ENCODE measurements at places on chromosomes 5 and 9.

- no peak for DNase-seq
Observed at GRCh38 chr5:2801577-2802525, 50.4 kb upstream of the IRX2 start.

DNA sequence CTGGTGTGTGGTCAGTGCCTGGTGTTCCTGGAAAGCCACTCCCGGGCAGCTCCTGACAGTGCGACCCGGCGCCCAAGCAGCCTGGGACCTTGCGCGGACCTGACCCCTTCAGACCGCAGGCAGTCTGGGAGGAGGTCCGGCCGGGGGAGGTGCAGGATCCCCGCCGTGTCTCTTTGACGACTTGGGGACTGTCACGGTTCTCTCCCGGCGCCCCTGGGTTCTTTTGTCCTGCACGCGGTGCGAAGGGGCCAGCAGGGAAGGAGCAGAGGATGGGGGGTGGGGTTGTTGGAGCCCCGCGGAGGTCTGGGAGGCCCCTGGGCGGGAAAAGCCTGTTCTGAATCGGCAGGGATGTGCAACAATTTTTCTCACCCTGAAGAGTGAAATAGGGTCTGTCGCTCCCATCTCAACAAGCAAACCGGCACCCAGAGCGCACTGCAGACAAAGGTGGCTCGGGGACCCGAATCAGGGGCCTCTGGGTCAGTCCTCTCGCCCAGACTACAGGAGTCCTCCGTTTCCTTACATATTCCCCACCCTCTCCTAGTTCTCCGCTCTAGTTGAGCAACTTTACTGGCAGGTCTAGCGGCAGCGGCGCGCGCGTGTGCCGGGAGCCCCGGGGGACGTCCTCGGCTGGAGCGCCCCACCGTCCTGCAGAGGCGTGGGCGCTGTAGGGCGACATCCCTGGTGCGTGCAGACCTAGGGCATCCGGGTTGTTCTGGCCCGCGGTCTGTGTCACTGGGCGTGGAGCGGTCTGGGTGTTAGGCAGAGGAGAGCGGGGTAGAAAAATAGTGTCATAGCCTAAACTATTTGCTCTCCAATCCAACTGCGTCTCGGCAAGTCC is 1.2 kb downstream of the VCAN start:
- DNase-seq, result peak; percentile 56

GRCh38 chr9:1236061-1236460 is 185.9 kb downstream of the DMRT2 start:
- no peak for DNase-seq

- no peak for DNase-seq
Observed at GRCh38 chr5:138792195-138792790, 39.1 kb downstream of the CTNNA1 start.

GRCh38 chr5:54663866-54664265 is 146.3 kb downstream of the SNX18 start:
- peak; percentile 75 for DNase-seq

GRCh38 chr5:131630963-131631350 is 4.1 kb downstream of the RAPGEF6 start:
- no peak for DNase-seq

DNA sequence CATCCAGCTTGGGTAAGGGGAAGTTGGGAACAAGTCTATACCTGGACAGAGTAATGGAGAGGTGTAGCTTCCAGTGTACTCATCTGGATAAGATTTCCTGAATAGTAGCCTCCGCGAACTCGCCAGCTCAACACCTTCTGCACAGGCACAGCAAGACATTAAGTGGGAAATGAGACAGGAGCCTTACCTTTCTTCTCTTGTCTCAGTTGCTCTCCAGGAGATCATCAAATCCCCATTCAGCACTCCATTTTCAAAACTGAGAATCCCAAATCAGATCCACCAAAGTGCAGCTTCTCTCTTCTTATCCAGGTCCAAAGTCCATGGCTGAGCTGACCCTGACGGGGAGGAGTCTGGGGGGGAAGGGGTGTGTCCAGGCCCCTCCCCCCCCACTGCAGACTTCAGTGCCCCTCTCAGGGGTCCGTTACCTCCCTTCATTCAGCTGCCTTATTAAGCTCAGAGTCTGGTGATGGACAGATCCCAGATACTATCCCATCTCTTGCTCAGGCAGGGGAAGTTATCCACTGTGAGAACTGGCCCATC is 5.9 kb upstream of the MGAT1 start:
- DNase-seq, result no peak

GRCh38 chr9:87659534-87660419 is 66.1 kb upstream of the CTSL start:
- DNase-seq, result no peak

DNA sequence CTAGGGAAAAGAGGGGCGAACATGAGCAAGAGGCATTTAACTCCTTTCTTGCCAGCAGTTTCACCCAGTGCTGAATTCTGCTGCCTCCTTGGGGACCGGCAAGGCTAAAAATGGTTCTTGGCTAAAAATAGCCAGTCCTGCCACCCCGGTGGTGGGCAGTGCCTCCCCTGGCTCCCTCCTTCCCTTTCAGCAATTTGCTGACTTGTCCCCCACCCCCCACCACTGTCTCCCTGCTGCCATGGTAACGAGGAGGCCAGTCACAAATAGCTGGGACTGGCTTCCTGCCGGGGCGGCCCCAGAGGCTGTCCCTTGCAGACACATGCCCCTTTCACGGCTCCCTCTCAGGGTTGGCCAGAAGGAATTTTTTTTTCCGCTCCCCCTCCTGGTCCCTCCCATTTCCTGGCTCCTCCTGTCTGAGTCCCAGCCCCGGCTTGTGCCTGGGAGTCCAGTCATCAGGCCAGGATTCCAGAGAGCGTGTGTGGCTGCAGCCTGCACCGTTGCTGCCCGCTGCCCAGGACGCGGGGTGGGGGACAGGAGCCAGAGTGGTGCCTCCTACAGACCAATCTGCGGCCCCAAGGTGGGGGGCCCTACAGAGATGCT is 130.3 kb downstream of the RGS3 start:
- peak; percentile 93 for DNase-seq

GRCh38 chr9:36843964-36844363 is 190.1 kb downstream of the PAX5 start:
- no peak for DNase-seq

DNA sequence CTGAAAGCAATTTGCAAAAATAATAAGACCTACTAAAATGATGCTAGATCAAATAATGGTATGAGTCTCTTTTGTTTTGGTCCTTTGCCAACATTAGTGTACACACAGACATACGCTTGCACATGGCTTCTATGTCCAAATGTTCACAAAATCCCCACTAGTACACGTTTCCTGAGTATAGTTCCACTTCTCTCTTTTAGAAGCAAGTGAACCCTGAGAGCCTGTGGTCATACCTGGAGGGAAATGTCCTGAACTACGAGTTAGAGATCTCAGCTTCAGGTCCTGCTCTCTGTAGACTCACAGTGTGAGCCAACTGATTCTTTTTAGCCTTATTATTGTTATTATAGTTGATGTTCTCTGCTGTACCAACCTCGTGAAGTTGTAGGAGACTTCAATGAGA is 47.3 kb upstream of the ACTBL2 start:
- DNase-seq, result no peak

GRCh38 chr5:64156261-64156660 is 9.4 kb upstream of the RNF180 start:
- DNase-seq, result no peak

- DNase-seq, result no peak
Observed at GRCh38 chr9:3509926-3510325, 15.9 kb downstream of the RFX3 start.

- no peak for DNase-seq
Observed at GRCh38 chr5:43694027-43694426, 91.0 kb downstream of the NNT start.

- no peak for DNase-seq
Observed at GRCh38 chr5:1505506-1506241, 18.1 kb downstream of the LPCAT1 start.
